ENCODE measurements at places on chromosomes 2 and 18.
A peak's percentile ranks its signal among the peaks of the same experiment; 100 is the strongest.

- DNase-seq = no peak
Observed at GRCh38 chr18:69838620-69839411, 108.9 kb downstream of the CD226 start.

- DNase-seq = no peak
Observed at GRCh38 chr18:36212301-36213171, 25.2 kb downstream of the MOCOS start.

GRCh38 chr2:237700512-237701032 is 73.2 kb downstream of the LRRFIP1 start:
- DNase-seq = peak; percentile 69

DNA sequence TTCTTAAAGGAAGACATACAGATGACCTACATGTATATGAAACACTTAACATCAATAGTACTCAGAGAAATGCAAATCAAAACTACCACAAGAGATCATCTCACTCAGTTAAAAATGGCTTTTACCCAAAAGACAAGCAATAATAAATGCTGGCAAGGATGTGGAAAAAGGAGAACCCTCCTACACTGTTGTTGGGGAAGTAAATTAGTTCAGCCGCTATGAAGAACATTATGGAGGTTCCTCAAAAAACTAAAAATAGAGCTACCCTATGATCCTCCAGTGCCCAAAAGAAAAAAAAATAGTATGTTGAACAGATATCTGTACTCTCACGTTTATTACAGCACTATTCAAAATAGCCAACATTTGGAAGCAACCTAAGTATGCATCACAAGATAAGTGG is 1579.4 kb upstream of the TMEFF2 start:
- no peak for DNase-seq

DNA sequence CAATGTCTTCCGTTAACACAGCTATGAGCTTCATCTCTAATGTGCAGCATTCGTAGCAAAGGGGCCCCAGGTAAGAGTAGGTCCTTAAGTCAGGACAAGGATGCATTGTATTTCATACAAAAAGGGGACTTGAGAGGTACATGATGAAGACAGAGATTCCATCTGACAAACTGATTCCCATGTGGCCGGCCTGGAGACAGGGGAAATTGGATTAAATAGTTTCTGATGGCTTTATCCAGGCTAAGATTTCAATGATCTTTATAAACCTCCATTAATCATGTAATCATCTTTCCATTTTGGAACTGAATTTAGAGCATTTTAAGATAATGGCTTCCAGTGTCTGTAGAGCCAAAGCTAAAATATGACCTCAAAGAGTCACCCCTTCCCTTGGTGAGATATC is 111.3 kb downstream of the NCKAP5 start:
- DNase-seq = no peak

DNA sequence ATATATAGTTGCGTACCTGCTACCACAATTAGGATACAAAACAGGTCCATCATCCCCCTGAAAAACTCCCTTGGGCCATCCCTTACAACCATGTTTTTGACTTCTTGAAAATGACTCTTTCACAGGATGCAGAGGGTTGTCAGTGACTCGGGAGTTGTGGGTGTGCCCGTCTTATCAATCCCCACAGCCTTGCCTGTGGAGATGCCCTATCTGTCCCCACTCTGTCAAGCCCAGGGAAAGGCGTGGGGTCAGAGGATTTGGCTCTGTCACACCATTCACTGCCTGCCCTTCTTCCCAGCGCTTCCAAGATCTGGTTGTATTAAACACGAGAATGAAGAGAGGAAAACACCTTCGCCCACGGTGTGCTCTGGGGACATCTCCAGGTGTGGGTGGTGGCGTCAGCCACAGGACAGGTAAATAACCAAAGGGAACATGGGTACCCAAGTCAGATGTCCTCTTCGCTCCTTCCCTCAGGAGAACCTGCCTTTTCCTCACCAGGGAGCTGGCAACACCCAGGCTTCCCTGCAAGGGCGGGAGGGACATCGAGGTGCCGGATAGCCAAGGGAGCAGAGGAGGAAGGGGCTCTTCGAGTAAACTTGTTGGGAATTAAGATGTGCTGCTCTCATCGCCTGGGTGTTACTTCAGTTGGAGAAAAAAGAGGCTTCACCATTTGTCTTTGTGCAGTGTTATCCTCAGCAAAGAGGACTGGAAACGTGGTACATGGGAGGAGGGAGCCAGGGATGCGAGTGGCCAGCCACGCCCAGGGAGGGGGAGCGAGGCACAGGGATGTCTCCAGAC is 100.3 kb downstream of the B3GNT2 start:
- no peak for DNase-seq

- no peak for DNase-seq
Observed at GRCh38 chr2:187527262-187527661, 27.0 kb downstream of the TFPI start.

GRCh38 chr2:162025121-162025911 is 48.7 kb downstream of the DPP4 start:
- DNase-seq = no peak

DNA sequence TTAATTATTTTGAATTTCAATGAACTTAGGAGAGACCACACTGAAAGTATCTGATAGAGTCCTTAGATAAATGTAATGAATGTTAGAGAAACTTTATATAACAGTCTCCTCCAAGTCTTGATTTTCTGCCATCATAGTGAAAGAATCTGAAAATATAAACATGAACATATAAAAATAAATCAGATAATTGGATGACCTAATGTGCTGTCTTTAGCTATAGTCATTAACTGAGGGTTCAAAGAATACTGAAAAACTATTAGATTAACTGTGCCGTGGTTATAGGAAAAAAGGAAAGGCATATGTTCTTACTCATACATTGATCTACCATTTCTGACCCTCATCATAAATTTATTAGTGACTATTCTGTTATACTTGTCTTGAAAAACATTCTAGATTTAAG is 47.0 kb upstream of the SPAG16 start:
- DNase-seq = no peak

DNA sequence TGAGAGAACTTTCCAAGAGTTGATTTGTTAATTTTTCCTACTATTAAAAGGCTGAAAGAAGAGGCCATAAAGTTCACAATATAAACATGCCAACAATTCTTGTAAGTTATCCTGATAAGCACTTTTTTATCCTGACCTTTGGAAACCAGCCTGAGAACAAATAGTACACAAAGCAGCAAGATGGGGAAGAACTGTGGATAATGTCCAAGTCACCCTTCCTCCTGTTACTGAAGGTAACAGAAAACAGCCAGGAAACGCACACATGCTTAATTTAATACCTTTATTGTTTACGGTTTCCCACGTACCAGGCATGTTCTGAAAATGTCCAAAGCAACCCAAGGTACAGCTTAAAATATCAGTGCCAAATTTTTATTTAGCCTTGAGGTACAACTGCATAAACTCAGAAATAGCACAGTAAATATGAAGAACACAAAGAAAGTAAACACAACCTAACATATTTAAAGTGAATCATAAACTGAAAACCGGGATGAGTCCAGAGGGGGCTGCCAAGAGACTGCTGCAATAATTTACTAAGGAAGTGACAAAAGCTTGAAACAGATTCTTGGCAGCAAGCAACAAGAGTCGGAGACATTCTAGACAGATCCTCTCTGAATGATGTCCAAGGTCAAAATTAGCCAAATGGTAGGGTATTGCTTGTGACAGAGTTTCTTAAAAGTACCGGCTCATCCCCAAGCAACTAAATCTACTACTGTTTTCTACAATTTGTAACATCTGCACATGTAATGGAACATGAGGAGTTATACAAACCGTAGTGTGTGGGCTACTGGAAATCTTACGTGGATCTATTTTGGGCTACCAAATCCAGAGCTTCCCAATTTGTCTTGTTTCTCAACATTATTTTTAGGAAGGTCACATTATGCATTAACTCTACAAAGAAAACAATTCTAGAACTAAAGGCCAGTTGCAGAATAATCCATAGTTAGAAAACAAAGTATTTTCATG is 93.2 kb downstream of the CABYR start:
- no peak for DNase-seq

DNA sequence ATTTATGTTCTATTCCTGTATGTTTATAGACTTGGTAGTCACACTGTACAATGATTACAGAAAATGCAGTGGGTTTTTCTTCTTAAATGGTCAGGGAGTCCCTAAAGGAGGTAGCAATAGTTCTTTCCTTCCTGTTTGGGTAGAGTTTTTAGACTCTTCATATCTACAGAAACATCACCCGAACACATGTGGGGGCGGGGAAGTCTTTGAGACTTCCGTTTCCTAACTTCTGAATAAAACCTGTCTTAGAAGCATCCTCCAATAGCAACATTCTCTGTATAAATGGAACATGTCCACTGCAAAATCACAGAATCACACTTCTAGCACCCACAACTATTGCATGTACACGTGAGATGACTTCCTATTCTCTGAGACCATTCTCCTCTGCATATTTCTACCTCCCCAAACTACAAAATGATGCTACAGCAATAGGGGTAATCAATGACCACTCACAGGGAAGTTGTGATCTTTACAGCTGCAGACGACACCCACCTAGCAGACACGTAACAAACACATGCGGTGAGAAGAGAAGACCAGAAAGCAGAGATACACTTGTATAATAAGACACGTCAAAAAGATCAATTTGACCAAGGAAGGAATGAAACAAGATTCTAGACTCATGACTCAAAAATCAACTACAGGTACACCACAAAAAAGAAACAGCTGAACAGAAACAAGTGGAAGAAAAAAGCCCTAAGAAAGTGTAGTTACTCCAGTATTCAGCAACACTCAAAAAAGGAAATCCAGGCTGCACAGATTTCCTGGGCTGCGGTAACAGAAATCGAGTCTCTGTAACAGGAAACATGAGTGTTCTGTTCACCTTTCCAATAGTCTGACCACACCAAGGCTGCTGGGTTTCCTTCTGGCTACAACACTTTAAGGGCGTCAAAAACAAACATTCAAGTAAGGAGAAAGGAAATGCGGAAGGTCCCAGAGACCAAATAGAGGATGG is 120.4 kb downstream of the ZNF516 start:
- peak; percentile 42 for DNase-seq

GRCh38 chr18:41072946-41073345 is 882.1 kb upstream of the PIK3C3 start:
- no peak for DNase-seq

- no peak for DNase-seq
Observed at GRCh38 chr2:235640926-235641723, 147.3 kb downstream of the AGAP1 start.

DNA sequence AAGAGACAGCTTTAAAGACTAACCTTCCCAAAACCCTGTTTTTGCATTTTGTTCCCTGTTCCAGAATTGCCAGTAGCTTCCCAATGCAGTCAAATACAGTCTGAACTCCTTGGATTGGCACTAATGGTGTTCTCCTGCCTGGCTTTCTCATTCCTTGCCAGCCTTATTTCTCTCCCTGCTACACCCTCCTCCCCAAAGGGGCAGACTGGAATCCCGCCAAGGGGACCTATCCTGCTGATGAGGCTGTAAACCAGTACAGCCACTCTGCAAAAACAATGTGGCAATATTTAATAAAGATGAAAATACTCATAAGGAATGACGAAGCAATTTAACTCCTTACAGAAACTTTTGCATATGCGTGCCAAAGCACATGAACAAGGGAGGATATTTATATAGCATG is 4.5 kb upstream of the SLC4A5 start:
- DNase-seq = no peak

DNA sequence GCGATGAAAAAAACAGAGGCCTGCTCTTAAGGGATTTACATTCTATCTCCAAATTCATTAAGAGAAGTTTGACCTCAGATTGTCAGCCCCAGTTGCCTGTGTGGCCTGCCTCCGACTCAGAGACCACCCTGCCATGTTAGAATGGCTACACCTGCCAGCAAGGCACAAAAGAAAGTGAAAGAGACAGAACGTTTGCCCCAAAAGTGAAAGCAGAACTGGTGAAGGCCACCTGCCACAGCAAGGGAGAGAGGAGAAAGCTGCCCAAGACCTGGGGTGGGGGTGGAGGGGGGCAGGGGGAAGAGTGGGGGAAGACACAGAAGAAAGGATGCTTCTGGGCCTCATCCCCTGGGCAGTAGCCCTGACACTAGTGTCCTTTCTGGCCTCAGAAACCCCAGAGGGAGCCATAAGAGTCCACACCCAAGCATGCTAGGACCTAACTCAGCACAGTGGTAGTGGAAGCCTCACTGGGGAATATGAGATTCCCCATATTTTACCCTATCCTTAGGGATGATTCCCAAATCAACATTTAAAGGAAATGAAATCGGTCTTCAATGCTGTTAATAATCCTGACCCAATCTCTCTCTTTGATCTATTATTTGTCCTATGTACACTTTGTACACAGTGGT is 389.7 kb downstream of the TXNL1 start:
- DNase-seq = no peak

DNA sequence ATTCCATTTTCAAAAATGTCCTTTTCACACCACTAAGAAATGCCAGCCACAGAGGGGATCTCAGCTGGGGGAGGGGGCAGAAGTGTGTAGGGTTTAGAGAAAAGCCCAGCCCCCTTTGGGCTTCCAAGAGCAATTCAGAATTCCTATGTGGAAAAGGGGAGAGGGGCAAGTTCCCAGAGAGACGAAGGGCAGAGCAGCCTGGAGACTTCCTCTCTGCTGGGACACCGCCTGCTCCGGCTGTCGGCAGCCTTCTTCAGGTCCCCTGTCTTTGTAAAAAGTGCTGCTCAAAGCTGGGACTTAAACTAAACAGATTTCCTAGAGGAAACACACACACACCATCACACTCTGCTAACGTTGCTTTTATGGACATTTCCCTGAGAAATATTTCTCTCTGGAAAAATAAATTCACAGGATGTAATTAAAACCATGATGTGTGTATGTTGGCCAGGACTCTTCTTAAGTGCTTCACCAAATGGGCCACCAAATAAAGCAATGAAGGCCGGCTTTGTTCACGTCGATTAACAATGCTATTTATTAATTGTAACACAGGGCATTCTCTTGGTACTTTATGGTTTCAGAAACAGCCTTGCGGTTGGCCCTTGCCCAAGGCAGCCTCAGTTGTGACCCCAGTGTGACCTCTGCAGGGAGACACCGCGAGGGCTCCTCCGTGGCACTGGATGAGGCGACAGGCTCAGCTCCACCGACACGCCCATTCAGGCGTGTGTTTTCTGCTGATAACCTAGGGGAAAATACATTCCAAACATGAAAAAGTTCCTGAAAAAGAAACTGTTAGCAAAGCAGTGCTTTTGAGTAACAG is 5.6 kb upstream of the ASB1 start:
- no peak for DNase-seq

- no peak for DNase-seq
Observed at GRCh38 chr18:46310675-46311345, 206.6 kb downstream of the HAUS1 start.

DNA sequence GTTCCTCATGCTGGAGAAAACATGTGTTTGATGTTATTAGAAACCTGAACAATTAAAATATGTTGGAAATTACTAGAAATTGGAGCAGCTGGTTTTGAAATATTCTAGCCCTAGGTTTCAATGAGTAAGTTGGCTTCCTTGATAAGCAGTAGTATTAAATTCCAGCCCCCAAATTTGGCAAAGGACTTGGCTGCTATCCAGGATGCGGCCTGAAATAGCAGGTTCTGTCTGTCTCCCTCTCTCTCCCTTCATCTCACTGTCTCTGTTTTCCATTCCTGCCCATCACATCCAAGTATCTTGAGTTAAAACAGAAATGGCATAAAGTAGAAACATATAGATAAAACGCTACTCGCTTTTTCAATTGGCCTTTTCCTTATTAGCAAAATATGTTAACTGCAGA is 20.9 kb upstream of the GPR45 start:
- no peak for DNase-seq
